ENCODE measurements at places on chromosomes 6 and 20.

DNA sequence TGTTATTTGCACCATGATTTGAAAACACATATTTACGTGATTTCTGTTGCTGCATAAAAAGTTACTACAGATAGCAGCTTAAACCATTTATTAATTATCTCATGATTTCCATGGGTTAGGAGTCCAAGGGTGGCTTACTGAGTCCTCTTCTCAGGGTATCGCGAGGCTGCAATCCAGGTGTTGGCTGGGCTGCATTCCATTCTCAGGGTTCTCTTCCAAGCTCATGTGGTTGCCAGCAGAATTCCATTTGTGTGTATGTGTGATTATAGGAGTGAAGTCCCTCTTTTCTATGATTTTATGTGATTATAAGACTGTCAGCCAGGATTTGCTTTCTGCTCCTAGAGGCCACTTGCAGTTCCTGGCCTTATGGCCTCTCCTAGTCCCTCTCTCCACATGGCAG, 135.1 kb downstream of the FAM83B start:
- no peak for DNase-seq

DNA sequence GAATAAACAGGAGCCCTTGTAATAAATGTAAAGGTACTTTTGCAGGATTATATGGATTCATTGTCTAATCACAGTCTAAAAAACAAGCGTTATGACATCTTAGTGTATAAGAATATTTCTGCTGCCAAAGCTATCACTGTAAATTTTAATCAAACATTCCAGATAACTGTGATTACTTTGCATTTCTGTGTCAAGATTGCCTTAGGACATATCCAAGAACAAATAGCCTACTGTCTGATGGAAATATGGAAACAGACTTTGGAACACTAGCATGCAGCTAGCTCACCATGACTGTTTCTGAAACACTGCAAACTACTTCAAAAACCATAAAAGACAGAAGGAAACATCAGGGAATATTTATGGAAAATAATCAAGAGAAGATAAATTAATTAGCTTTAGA, 248.7 kb upstream of the ASCC3 start:
- DNase-seq = no peak

- no peak for DNase-seq
Measured at GRCh38 chr20:20286061-20286460, 81.8 kb upstream of the INSM1 start.

GRCh38 chr6:6569096-6569810, 19.3 kb upstream of the LY86 start:
- DNase-seq = no peak

GRCh38 chr6:33620856-33621710, at the start of gene ITPR3:
ITPR3 (plus strand) TSS chr6:33621322; CDS start chr6:33621603, 281 bp downstream.
- DNase-seq = peak; percentile 84

DNA sequence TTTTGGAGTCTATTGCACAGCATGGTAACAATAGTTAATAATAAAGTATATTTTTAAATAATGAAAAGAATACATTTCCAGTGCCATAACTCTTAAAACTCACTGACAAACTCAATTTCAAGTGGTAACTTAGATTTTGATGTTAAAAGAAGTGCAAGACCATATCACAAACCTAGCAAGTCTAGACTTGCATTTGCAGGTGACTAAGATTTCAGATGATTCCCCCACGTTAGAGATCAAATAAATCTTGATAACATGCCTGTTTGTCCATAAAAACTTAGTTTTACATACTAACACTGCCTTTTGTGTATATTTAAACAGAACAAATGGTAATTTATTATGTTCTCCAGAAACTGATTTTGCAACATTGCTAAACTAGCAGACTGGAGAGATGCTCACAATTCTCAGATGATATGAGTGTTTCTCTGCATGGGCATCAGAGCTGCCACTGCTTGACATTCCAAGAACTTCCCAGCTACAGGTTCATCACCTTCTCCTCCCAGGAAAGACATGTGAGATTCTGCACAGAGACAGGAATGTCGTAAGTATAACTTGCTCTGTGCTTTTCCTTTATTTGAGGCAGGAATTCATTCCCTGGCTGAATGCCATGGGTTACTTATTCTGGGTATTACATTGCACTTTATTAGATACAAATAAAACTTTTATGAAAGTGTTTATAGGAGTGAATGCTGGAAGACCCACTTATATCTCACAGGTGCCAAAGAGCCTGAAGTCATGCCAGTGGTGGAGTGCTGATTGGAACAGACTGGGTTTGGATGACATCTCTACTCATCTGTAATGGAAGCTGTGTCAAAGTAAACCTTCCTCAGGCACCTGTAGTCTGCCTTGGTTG, 160.2 kb upstream of the FOXA2 start:
- no peak for DNase-seq

DNA sequence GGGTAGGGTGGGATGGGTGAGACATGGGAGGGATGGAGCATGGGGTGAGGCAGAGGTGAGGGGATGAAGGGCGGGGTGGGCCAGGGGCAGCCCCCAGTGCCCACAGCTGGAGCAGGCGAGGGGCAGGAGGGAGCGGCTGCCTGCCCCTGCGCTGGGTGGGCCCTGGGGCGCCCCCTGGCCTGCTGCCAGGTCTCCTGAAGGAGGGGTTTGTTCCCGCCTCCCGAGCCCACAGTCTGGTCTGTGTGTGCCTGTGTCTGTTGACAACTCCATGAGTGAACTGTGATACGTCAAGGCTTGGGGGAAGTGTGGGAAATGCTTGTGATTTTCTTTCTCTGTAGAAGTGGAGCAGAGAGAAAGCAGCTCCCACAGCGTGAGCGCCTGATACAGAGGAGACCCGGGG, 10.9 kb upstream of the MRGBP start:
- no peak for DNase-seq

DNA sequence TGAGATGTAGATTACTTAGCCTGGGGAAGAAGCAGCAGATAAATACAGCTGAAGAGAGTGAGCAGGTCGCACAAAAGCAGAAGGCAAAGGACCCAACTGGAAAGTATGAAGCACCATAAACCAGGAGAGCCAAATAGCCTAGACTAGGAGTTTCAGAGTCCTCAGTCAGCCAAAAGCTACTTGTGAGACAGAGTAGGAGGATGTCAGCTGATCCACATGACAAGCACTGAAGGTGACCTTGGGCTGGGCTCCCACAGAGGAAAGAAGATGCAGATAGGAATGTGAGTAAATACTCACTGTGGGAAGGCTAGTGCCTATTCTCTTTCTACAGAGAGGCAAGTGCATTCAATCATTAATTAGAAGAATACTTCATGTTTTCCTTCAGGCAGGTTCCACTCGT, 274.0 kb upstream of the POU3F2 start:
- DNase-seq = no peak

DNA sequence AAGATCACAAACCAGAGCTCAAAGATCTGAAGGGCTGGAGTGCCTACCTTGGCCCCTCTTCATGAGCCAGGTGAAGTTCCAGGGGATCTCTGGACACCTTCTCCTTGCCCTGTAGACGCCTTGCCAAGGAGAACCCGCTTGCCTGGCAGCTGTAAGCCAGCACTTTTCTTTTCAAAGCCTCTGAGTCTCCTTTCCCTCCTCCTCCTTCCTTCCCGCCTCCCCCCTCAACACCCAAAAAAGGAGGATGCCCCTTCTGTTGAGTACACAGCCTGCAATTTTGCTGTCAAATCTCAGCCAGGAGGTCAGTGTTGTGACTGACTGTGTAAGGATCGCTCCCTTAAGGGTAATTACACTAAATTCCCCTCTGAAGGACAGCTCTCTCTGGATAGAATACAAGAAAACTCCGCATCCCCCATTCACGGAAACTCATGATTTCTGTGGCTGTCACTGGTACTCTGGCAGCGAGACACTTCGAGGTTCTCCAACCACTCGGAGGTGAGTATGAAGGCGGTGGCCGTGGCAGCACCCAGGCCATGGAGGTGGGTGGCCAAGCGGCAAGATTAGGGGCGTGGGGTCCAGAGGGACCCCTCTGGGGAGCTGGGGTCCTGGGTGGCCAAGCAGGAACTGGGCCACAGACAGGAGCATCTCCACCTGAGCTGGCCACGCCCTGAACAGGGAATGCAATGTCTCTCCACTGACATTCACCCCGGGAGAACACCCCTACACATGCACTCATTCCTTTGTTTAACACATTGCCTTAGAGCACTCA, 23.2 kb upstream of the FOXP4 start:
- DNase-seq = no peak

DNA sequence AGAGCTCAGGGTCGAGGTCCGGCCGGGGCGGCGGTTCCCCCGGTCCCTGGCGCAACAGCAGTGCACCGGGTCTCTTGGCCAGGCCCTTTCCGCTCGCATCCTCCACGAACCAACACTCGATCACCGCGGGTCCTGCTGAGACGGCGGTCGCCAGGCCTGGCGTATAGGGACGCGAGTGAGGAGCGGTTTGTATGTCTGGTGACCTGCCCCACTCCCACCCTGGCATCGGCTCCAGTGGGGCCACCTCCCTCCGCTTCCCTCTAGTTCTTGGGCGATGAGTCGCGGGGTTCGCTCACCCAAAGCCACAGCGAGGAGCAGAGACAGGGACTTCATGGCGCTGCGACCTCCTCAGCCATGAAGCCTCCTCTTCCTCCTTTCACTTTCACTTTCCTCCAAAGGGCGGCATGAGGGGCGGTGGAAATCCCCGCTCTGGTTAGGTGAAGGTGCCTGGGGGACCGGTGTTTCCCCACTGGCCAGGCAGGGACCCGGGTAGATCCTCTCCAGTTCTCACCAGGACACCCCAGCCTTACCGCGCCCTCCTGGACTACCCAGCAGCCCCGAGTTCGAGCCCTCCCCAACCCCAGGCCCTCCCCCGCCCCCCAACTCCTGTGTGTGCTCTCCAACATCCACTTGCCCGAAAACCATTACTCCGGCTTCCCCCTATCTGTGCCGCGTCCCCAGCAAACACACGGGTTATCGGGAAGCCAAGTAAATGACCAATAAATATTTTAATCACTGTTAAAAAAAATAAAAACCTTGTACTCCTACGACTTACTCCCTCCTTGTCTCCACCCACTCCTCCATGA, at the start of gene TAPBP:
TAPBP (minus strand) TSS at position 370 of the 806 bp plus-strand sequence; CDS start at position 333, 37 bp downstream.
- peak; percentile 92 for DNase-seq

DNA sequence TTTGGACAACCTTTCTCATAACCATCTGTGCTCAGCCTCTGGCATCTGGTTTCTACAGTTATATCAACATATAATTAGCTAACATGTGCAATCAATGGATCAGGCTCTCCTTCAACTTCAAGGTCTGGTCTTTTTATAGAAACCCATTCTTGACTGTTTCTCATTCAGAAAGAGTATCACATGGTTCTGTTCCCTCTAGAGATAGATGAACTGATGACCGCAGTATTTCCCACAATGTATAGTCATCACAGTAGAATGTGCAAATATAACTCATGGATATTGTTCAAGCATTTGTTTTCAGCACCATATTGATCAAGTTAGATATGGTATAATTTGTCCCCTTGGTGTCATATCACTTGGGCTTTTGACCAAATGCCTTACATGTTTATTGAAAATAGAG, 656.2 kb downstream of the FRK start:
- no peak for DNase-seq

DNA sequence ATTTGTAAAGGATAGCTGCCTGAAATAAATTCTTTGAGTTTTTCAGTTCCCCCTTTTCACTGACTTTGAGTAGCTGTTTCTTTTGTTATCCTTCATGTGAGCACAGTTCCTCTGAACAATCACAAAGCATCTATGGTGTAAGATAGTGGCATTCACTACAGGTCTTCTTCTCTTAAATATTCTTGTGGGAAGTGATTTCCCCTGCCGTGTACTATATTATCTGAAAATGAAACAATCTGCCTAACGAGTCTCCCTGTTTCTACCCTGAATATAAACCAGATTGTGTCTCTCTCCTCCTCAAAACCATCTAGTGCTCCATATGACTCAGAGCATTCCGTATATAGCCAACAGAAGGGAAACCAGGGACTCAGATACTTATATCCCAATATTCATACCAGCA, 380.1 kb upstream of the SOX4 start:
- no peak for DNase-seq

DNA sequence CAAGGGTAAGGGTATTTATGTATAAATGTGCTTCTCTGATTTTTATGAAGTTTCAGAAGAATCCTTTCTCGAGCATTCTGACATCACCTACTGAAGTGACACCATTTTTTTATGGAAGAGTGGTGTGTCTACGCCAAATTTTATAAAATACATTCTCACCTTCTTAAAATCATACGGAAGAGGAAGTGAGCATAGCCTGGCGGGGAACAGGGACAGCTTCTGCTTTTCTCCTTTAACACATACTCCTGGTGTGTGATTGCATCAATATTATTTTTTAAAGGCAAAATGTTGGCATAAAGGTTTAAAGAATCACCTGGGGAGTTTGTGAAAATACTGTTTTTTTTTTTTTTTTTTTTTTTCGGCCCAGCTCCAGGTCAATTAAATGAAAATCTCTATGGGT, 733.6 kb upstream of the MAN1A1 start:
- no peak for DNase-seq

DNA sequence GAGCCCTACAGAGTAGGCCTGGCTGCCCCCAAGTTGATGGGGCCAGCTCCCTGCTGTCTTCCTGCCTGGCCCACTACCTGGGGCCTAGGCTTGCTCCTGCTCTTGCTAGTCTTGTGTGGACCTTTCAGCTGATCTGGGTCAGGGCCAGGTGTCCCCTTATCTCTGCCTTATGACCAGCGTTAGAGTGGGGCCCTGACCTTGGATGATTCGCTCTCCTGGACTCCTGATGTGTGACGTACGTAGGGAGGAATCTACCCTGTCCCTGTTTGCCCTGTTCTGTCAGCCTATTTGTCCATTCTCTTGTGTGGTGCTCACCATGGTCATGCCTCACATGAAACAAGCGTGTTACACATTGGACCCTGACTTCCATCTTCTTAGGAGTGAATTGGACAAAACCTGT, 571.8 kb downstream of the QKI start:
- no peak for DNase-seq

DNA sequence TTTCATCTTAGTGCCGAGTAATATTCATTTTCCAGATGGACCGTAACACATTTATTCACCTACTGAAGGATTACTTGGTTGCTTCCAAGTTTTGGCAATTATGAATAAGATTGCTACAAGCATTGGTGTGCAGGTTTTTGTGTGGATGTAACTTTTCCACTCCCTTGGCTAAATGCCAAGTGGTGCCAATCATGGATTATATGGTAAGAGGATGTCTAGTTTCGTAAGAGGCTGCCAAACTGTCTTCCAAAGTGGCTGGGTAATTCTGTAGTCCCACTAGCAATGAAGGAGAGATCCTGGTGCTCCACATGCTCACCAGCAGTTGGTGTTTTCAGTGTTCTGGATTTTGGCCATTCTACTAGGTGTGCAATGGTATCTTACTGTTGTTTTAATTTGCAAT, 117.1 kb downstream of the IRF4 start:
- no peak for DNase-seq

GRCh38 chr6:11912420-11912819, 99.7 kb upstream of the HIVEP1 start:
- no peak for DNase-seq

DNA sequence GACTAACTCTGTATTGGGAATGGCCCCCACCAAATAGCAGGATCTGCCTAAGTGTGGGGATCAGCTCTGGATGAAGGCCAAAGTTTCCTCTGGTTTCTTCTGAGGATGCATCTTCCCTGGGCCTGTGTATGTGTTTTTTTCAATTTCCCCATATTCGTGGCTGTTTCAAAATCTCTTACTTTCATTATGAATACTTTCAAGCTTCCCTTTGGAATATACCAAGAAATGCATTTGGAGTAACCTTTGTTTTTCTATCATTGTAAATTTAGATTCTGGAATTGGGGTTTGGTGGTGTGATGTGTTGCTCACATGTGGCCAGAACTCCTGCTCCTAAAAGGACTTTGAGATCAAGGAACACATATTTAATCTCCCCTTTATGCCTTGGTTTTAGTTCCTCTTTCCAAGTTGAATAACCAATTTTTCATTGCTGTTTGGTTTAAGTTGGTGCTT, 8.4 kb downstream of the ENTPD6 start:
- DNase-seq = no peak

GRCh38 chr20:18272451-18272850, 15.9 kb upstream of the ZNF133 start:
- no peak for DNase-seq
